Head of caudate nucleus (tissue), 42 donors: ENCODE measurements at places on chromosomes 16 and 17.

DNA sequence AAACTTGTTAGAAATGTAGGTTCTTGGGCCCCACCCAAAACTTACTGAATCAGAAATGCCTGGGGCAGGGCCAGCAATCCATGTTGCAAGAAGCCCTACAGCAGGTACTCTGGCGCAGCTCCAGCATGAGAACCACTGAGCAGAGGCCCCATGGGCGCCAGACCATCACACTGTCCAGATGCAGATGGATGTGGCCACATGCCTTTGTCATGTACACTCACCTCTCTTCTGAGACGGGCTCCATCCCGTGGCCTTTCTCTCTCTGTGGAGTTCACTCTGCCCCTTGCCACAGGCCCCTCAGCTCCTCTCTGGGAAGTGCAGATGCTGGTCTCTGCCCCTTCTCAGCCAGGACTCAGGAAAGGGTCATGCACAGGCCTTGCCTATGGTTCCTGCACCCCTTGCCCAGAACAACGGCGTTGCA is 2.3 kb upstream of the CCNF start:
- DNase-seq = no peak

- no peak for DNase-seq
These were observed 78.8 kb downstream of the CES1 start for GRCh38 chr16:55754056-55754455.

- DNase-seq = no peak
These were observed 132.4 kb downstream of the ABCA8 start for GRCh38 chr17:68822719-68823289.

DNA sequence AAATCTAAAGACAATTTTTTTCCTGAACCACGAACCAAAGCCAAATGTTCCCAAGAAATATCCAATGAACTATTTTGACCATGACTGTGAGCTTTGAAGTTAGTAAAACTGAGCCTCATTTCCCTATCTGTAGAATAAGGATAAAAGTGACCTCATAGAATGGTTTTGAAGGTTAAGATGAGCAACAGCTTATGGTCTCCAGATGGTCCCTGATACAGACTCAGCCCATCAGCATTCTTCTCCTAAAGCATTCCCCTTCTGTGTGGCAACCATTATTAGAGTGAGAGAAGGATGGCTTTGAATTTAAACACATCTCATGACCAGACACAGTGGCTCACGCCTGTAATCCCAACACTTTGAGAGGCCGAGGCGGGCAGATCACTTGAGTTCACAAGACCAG is 70.1 kb downstream of the COPRS start:
- no peak for DNase-seq

GRCh38 chr16:28092721-28093384 is 29.3 kb upstream of the GSG1L start:
- no peak for DNase-seq

DNA sequence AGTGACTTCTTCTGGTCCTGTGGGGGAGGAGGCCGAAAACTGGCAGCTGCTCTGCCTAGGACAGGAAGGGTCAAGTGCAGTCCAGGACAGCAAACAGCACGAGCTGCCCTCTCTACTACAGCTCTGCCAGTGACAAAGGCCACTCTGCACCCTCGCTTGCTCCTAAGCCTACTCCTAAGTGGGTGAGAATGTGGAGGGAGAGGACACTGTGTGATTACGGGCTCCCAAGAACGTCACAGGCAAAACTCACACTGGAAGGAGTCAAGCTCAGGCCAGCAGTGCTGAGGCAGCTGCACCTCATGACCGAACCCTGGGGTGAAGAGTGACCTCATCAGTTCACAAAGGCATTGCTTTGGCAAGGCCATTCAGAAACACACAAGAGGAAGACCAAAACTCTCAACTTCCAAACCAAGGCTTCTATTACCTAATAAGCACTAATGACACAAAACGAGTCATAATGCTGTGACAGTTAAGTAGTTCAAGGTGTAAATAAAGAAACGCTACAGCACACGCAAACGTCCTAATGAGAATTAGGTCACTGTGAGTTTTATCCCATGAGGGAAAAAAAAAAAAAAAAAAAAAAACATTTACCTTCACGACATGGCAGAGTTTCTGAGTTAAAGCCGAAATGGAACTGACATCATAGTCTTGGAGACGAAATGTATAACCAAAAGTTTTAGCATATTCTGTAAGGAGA is 35.1 kb downstream of the MARF1 start:
- no peak for DNase-seq

DNA sequence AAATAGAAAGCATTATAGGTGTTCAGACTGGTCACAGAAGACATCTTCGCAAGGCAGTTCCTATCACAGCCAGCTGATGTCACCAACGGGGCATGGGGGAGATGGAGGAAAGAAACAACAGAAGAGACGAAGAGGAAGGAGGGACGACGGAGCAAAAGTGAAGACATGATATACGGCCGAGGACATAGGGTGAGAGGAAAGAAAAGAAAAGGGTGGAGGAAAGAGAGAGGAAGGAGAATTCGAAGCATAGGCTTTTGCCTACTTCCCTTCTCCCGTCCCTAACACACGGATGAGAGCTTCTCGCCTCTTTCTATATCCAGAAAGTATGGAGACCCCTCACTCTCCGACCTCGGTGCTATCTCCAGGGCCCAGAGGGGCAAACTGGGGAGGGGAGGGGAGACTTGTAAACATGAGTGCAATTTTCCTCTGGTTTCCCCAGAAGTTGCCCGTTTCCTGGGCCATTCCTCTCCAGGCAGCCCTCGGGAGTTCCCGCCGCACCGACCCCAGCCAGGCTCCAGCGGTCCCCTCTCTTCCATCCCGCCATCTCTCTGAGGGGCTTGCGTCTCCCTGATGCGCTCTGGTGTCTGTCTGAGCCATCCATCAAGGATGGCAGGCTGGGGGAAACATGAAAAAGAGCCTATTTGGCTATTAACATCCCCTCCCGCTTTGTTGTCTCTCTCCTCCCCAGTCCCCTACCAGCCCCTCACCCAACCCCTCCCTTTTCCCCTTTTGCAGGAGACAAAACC is 26.0 kb downstream of the COPZ2 start:
- DNase-seq = no peak

- no peak for DNase-seq
These were observed 36.9 kb upstream of the WSB1 start for GRCh38 chr17:27257031-27257357.

DNA sequence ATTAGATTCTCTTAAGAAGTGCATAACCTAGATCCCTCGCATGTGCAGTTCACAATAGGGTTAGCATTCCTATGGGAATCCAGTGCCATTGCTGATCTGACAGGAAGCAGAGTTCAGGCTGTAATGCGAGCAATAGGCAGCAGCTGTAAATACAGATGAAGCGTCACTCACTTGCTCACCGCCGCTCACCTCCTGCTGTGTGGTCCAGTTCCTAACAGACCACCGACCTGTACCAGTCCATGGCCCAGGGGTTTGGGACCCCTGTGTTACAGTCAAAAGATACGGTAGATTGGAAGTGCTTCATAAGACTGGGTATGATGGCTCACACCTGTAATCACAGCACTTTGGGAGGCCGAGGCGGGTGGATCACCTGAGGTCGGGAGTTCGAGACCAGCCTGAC is 2.8 kb downstream of the STAT5A start:
- DNase-seq = no peak

GRCh38 chr16:81567087-81567486 is 122.5 kb downstream of the CMIP start:
- no peak for DNase-seq

GRCh38 chr16:83936581-83937165 is 16.4 kb upstream of the OSGIN1 start:
- no peak for DNase-seq

GRCh38 chr17:69716556-69716955 is 302.1 kb downstream of the MAP2K6 start:
- no peak for DNase-seq

- DNase-seq = no peak
These were observed 24.3 kb downstream of the USP43 start for GRCh38 chr17:9669551-9670008.

DNA sequence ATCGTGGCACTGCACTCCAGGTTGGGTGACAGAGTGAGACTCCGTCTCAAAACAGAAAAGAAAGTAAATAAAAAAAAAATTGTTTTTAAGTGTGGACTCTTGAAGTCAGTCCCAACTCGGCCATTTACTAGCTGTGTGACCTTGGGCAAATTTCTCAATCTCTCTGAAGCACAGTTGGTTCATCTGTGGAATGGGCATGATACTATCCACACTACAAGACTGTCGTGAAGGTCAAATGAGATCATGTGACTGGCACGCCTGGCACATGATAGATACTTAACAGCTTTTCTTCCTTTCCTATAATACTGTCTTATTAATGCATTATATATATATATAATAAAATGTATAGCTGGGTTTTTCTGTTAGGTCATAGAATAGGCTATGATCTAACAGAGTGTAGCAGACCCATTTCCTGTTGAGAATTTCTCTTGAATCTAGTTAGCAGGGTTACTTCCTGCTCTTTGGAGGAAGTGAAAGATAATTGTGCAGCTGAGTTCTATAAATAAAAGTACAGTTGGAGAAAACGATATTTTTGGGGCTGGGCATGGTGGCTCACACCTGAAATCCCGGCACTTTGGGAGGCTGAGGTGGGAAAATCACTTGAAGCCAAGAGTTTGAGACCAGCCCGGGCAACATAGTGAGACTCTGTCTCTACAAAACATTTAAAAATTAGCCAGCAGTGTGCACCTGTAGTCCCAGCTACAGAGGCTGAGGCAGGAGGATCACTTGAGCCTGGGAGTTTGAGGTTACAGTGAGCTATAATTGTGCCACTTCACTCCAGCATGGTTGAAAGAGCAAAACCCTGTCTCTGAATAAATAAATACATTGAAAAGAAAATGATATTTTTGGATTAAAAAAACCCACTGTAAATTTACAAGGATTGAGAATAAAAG is 7.3 kb downstream of the MILR1 start:
- DNase-seq = no peak

- no peak for DNase-seq
These were observed 47.5 kb upstream of the ZCCHC14 start for GRCh38 chr16:87540072-87540896.

DNA sequence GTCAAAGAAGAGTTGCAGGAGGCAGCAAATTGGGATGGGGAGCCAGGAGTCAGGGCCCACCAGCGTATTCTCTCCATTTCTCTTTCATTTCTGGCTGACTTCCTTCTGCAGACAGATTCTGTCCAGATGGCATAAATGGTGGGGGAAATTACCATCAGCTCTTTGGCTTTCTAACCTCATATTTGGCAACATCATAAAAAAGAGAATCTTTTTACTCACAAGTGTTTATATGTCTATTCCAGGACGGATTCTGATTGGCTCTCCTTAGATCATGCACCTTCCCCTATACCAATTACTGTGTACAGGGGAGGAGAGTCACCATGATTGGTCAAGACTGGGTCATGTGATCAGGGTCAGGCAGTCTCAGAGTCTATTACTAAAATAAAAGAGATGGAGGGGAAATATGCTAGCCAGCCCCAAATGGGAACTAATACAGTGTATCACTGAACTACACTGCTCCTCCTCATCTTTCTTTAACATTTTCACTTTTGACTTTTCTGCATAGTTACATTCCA is 537.1 kb upstream of the EEF2KMT start:
- DNase-seq = no peak

DNA sequence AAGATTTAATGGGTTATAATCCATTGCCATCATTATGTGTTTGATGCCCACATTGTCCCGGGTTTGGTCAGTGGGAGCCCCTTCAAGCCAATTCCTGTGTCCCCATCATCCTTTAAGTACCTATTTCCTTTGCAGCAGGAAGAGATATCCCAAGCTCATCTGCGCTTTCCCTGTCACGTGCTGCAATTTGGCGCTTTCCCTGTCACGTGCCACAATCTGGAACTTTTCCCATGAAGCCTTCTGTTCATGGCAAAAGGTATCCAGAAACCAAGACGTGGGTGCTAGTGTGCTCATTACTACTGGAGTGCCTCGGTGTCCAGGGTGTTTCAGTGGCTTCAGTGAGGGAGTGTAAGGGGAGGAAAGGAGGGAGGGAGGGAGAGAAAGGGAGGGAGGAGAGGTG is 168.5 kb downstream of the NPIPB11 start:
- DNase-seq = no peak

GRCh38 chr17:8832711-8833352 is 33.7 kb upstream of the MFSD6L start:
- peak; percentile 24 for DNase-seq

DNA sequence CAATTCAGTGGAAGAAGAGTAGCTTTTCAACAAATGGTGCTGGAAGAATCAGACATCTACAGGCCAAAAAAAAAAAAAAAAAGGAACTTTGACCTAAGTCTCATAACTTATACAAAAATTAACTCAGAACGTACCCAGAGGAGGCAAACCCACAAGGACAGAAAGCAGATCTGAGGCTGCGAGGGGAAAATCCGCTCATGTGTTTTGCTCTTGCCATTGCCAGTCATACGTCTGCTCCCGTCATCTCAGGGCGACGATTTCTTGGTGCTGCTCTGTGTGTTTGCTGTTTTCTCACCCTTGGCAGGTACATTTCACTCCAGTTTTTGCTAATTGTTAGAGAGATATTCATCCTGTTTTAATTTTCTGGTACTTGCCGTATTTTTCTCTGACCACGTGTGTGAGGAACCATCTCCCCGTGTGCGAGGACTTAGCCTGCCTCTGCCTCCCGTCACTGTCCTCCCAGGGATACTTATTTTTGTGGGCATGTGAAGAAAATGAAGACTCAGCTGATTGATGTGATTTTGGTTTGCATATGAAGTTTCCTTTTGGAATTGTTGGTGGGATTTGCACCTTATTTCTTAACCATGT is 33.4 kb upstream of the ACSF3 start:
- DNase-seq = no peak

- no peak for DNase-seq
These were observed 204.2 kb upstream of the FOXF1 start for GRCh38 chr16:86306011-86306644.

GRCh38 chr17:56244268-56244890 is 91.1 kb downstream of the ANKFN1 start:
- DNase-seq = no peak

DNA sequence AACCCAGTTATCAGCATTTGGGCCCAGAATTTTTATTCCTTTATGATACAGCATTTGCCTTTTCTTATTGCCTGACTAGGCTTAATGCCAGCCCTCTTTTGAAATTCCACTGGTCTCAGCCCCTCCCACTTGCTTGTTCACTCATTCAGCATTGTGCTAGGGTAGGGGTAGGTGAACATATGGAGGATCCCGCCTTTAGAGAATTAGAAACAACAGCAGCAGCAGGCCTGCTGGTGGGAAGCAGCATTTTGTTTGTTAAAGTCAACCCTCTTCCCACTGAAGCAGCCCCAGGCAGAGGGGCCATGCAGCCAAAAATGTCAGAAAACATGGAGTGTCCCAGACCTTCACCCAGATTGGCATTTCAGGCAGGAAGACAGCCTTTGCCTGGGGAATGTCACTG is 1355.2 kb downstream of the CDH8 start:
- DNase-seq = no peak

GRCh38 chr17:32493976-32494513 is 7.3 kb downstream of the CDK5R1 start:
- DNase-seq = no peak

DNA sequence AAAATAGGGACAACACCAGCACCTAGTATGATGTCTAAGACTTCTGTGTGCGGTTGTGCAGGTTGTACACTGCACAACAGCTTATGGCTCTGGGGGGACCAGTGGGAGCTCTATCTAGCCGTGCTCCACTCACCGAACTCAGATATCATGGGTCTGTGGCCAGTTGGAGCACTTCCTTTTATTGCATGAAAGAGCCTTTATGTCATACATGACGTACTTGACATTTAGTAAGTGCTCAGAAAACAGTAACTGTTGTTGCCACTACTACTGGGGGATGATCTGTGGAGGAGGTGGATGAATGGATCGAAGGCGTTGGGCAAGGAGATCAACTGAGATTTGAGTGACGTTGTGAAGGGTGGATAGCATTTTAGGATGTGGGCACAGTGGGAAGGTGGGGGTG is 368.8 kb downstream of the SNX29 start:
- no peak for DNase-seq
